ENCODE measurements at places on chromosomes 4 and X.

- no peak for DNase-seq
These were observed 111.8 kb upstream of the MAP3K15 start for GRCh38 chrX:19627081-19627480.

DNA sequence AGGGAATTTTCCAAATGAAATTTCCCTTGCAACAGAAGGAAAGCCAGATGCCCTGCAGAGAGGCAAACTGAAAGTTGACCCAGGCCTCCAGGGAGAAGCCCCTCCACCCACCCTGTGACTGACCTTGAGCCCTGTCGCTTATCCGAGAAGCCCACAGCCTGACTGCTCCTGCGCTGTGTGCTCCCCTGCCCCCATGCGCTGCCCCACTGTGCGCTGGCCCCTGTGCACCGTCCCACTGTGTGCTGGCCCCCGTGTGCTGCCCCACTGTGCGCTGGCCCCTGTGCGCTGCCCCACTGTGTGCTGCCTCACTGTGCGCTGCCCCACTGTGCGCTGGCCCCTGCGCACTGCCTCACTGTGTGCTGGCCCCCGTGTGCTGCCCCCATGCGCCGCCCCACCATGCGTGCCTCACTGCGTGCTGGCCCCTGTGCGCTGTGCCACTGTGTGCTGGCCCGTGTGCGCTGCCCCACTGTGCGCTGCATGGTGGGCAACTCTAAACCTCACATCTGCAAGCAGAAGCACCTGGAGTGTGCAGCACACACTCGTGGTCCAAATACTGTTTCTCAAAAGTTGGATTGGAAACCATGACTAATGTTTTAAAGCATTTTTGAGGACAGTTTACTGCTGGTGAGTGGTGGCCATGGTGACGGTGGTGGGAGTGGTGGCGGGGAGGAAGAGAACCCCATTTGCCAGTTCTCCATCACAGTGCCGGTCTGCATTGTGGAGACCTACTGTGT, 8.3 kb upstream of the GRPEL1 start:
- DNase-seq: no peak

GRCh38 chr4:10806953-10807645, 122.5 kb upstream of the CLNK start:
- no peak for DNase-seq

DNA sequence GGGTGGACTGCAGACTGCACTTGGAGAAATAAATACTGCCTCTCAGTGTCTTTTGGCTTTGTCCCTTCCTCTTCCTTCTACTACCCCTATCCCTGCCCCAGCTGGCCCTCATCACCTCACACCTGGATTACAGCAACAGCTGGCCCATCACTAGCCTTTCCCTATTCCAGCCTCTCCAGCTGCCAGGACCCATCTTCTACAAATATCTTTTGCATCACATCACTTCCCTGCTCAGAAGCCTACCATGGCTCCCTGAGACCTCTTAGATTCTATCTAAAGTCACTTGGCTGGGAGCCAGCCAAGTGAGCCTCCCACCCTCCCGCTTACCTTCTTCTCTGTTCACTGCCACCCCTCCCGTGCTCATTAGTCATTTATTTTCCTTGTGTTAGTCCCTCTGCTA, 66.8 kb downstream of the TSC22D3 start:
- no peak for DNase-seq

DNA sequence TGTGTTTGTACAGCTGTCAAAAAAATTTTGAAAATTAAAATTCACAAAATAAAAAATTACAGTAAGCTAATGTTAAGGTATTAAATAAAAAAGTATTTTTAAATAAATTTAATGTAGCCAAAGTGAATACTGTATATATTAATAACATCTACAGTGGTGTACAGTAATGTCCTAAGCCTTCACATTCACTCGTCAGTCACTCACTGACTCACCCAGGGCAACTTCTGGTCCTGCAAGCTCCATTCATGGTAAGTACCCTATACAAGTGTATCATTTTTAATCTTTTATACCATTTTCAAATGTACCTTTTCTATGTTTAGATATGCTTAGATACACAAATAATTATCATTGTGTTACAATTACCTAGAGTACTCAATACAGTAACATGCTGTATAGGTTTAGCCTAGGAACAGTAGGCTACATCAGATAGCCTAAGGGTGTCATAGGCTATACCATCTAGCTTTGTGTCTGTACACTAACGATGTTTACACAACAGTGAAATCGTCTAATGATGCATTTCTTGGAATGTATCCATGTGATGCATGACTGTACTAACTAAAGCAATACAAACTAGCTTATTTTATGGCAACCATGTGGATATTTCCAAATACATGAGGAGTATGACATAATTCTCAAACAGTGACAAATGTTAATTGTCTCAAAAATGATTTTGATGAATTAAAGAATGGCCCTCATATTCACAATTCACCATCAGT, 13.7 kb downstream of the DDX60 start:
- DNase-seq: peak; percentile 71

DNA sequence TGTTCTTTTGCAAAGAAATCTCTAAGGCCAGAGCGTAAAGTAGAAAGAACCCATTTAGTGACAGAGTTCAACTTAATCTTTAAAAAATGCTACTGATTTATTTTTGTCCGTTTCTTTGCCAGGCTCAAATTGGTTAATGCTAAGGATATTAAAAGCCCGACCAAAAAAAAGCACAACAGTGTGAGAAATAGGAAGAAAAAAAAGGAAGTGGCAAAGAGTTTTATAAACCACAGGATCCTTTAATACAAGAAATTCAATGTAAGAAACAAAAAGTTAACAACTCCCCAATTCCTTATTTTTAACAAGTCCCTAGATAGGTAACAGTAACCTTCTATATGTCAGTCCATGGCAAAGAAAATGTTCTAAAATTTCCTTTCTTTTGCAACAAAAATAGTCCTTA, 480.4 kb downstream of the ACTRT1 start:
- DNase-seq: no peak

DNA sequence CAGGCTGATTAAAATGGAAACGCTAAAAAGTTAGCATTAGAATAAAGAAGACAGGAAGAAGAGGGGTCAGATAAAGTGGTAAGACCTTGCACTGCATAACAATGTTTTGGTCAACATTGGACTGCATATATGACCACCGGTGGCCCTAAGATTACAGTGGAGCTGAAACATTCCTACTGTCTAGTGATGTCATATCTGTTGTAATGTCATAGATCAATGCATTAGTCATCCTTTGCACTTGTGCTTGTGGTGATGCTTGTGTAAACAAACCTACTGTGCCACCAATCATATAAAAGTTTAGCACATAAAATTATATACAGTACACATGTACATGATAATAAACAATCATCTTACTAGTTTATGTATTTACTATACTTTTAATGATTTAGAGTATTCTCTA, 73.0 kb downstream of the TMEM165 start:
- DNase-seq: no peak

DNA sequence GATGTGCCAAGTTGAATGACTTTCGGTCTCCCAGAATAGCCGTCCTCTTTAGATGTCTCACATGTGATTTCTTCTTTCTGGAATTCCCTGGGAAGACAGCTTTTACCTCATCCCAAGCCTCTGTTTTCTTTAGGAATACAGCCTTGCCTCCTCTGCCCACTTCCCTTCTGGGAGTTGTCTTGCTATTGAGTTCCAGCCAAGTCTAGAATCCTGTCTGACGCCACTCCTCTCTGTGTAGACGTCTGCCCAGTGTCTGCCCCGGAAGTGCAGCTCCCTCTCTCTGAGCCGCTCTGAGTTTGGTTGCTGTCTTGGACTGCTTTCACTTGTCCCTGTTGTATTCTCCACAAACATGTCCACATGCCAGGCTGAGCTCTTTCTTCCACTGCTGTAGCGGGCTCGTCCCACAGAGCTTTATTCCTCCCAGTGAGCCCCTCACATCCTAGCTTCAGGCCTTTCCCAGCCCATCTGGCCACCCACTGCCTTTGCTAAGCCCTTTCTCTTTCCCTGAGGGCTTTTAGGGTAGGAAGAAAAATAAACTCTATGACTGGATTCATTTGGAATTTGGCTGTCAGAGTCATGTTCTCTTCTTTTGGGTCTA, 9.0 kb upstream of the IGFBP7 start:
- no peak for DNase-seq

- no peak for DNase-seq
These were observed 31.9 kb upstream of the RASGEF1B start for GRCh38 chr4:81503586-81503985.

GRCh38 chr4:54784161-54784671, 126.5 kb downstream of the KIT start:
- DNase-seq: no peak

DNA sequence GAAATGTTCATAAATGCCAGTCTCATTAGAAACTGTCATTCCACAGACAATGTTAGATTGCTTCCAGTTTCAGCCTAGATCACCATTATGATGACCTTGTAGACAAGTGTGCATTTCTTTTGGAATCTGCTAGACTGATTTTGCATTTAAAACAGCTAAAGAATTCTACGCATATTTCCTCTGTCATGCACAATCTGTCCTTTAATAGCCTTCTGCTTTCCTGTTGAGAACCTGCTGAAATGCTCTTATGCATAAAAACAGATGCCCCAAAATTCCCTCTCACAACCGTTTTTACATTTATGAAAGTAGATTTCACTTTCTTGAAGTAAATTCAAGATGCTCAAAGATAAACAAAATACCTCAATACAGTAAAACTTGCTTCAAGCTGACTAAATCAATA, 673.3 kb downstream of the GALNTL6 start:
- DNase-seq: no peak

DNA sequence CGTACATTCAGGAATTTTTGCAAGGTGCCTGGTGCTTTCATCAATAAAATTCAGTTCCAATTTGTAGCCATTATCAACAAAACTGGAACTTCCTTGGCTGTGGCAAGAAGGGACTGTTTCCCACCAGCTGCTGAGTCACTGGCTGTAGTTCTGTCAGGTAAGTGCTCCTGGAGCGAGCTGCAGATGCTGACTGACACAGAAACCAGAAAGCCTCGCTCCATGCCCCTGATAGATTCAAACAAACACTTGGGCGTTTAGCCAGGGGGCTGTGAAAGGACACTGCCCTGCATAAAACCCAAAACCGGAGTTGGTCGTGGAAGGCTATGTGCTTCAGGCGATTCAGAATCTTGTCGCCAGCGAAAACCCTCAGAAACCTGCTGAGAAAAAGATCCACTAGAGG, 188.4 kb upstream of the FAM9B start:
- no peak for DNase-seq

DNA sequence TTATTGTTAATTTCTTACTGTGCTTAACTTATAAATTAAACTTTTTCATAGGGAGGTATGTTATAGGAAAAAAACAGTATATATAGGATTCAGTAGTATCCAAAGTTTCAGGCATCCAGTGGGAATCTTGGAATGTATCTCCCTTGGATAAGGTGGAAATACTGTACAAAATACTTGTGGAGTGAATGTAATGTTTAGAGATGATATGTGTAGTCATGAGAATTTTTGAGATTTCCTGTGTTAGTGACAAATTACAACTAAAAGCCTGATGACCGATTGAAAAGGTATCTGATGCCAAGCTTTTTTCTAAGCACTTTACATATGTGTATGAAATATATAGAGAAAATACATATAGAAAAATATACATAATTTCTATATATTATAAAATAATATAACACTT, 69.2 kb downstream of the STK32B start:
- DNase-seq: no peak

- no peak for DNase-seq
These were observed 8.5 kb downstream of the UNC5C start for GRCh38 chr4:95540227-95540626.

DNA sequence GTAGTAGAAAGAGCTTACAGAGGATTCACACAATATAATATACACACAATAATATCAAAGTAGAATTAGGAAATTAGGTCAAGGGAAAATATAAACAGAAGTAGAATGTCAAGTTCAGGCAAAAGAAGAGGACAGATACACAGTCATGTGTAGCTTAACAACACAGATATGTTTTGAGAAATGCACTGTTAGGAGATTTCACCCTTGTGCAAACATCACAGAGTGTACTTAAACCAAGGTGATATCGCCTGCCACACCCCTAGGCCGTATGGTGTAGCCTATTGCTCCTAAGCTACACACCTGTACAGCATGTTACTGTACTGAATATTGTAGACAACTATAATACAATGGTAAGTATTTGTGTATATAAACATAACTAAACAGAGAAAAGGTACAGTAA, 110.0 kb upstream of the EDNRA start:
- no peak for DNase-seq

DNA sequence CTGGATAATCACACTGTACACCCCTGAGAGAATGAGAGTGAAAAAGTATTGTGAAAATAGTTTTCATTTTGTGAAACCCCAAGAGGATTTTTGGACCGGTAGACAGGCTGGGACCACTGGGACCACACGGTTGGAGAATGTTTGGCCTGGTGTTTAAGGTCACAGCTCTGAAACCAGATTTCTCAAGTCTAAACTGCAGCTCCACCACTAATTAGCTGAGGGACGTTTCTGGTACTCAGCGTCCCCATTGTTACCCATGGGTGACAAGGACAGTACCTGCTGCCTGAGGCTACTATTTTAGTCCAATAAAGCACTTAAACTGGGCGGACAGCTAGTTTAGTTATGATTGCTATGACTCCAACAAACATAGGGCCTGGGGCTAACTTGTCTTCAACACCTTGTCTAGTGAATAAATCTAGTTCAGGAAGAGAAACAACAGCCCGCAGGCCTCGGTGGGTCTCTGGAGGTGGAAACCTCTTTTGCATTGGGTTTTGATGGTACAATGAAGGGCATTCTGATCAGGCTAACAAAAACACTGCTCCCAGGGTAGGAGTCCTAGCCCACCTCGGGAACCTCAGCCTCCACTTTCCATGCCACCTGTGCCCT, 509 bp upstream of the USP11 start:
- DNase-seq: no peak

DNA sequence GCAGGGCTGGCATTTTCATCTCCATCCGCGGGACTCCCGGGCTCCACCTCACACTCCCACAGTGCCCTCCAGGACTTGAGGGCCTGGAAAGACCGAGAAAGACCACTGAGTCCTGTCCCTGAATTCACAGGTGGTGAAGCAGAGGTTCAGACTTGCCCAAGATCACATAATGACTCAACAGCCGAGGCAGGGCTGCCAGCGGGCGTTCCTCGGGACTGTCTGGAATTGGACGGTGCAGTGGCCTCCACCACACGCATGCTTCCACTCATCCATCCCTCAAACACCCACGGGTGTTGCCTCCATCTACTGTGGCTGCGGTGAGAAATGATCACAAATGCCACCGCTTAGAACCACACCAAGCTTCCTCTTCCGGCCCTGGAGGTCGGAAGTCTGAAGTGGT, 6.9 kb upstream of the ADRA2C start:
- no peak for DNase-seq
